ENCODE measurements at places on chromosomes 12 and 14. TPM values are rescaled to one million over a fixed set of nuclear protein-coding genes. Genes with fewer than 3 reads are reported as not detected.

DNA sequence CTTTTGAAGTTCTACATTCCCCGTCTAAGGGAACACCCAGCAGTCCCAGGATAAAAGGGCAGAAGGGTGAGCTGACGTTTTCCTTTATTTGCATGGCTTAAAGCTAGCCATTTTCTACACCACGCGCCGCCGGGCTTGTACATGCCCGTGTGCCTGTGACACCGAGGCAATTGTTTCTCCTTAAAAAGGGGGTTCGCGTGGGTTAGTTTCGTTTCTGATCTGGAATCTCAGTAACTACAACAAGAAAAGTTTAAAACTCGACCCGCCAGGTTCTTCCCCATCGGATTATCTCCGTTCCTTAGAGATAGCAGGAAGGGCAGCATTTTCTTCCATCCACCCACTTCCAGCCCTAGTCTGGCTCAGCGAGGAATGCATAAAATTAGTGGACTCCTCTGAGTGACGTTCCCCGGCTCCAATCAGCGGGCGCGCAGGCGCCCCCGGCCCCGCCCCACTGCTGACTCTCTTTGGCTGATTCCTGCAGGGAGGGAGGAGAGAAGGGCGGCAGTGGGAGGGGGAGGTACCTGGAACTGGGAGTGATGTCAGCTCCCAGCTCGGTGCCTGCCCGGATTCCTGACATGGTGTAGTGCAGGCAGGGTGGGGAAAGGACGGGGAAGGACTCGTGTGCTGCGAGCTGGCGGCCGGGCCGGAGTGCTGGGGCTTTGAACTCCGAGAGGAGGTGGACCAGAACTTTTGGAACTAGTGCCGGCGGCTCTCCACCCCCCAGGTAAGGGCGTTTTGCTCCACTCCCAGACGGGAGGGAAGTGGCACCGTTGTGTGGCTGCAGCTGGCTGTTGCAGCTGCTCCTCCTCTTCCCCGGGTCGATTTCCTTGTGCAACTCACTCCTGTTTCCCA lies at the start of gene PPFIBP1:
Gene PPFIBP1 (plus strand): TSS at position 565 of the 852 bp plus-strand sequence. CDS start 109,191 bp downstream, outside the sequence.
- H3K4me3 ChIP-seq, result peak within 1 kb of the TSS; percentile 54
- H3K36me3 ChIP-seq, result no peaks in the 10 kb centered on the region
- DNase-seq, result peak; percentile 99
- H3K27ac ChIP-seq, result peak within 1 kb of the TSS; percentile 98

DNA sequence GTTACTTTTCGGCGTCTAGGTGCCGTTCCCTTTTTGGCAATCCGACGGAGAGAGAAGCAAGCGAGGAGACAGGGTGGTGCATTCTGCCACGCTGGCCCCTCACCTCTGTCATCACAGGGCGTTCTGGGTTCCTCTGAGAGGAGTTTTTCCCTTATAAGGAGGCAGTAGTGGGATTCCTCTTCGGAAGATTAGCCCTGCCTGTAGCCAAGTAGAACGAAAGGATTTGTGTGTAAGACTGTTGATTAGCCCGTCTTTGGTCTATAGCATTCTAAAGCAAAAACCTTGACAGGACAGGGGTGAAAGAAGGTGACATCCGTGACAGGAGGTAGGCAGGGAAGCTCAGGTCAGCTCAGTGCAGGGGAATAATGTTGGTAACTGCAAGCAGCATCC lies 9.1 kb upstream of the NEMF start:
- H3K27ac ChIP-seq, result peak overlapping the region; percentile 99
- no peaks in the 10 kb centered on the region for H3K4me1 ChIP-seq
- peak; percentile 73 for DNase-seq
- H3K4me3 ChIP-seq, result peak overlapping the region; percentile 64
- no peaks in the 10 kb centered on the region for H3K27me3 ChIP-seq
- no peaks in the 10 kb centered on the region for H3K36me3 ChIP-seq

DNA sequence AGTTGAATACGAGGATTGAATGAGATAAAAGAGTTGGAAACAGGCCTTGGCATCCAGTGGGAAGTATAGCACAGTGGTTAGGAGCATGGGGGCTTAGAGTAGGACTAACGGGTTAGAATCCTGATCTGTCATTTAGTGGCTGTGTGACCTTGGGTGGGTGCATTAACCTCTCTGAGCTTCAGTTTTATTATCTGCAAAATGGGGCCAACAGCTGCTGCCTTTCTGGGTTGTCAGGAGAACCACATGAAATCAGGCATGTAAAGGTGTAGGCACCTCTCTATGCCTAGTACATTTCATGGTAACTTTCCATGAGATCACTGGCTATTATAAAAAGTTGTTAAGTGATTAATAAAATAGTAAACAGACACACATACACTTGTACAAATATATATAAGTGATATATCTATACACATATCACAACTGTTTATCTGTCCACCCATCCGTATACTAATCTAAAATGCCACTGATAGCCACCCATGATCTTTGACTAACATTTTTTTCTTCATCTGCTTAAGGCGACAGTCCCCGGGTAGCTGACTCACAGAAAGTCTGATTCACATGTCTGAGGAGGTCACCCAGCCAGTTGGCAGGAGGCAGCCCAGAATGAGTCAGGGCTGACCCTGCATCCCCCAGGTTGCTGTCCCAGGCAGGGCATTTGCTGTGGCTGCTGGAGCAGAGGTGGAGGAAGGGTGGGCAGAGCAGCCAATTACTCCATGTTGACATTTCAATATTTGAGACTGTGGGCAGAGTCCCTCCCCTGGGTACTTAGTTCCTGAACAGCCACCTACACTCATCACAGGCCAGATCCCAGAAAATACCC lies 125.6 kb upstream of the NOS1 start:
- H3K27ac ChIP-seq, result no peak overlapping the region
- H3K27me3 ChIP-seq, result no peaks in the 10 kb centered on the region
- H3K36me3 ChIP-seq, result no peaks in the 10 kb centered on the region
- no peak for DNase-seq
- no peaks in the 10 kb centered on the region for H3K4me1 ChIP-seq

DNA sequence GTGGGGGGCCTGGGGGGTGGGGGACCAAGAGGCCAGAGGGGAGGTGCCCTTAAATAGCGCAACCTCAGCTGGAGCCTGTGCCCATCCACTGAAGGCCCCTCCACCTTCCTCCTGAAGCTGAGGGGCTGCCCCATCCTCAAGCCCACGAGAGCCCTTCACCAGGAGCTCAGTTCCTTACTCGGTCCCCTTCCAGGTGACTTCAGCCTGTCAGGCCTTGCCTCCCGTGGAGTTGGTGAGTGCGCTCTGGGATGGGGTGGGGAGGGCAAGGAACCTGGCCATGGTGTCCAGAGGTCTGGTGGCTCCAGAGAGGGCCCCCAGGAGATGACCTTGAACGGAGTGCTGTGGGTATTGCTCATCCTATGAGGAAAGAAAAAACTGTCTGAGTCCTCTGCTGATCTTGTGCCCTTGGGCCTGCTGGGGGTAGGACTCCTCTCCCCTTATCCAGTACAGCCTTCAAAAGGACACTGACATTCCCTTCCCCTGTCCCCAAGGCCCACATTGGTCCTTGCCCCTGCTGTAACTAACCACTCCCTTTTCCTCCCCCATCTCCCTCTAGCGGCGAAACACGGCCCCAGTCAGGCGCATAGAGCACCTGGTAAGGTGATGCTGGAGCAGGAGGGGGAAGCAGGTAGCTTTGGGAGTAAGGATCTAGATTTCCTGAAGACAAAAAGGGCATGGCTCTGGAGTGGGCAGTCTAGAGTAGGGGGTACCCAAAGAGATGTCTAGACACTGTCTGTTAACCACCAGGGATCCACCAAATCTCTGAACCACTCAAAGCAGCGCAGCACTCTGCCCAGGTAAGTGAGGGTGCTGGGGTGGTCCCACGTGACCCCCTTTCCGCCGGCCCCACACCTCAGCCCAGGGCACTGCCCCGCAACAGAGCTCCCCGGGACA lies 3.6 kb downstream of the TNS2 start:
- H3K4me1 ChIP-seq, result peaks cover 69% of the 10 kb centered on the region
- H3K27me3 ChIP-seq, result no peaks in the 10 kb centered on the region
- DNase-seq, result peak; percentile 66
- H3K27ac ChIP-seq, result peak overlapping the region; percentile 90

- no peaks in the 10 kb centered on the region for H3K4me1 ChIP-seq
- no peaks in the 10 kb centered on the region for H3K27me3 ChIP-seq
- no peak overlapping the region for H3K27ac ChIP-seq
- H3K36me3 ChIP-seq, result no peaks in the 10 kb centered on the region
Measured at GRCh38 chr12:22935090-22935489, 310.1 kb downstream of the ETNK1 start.

DNA sequence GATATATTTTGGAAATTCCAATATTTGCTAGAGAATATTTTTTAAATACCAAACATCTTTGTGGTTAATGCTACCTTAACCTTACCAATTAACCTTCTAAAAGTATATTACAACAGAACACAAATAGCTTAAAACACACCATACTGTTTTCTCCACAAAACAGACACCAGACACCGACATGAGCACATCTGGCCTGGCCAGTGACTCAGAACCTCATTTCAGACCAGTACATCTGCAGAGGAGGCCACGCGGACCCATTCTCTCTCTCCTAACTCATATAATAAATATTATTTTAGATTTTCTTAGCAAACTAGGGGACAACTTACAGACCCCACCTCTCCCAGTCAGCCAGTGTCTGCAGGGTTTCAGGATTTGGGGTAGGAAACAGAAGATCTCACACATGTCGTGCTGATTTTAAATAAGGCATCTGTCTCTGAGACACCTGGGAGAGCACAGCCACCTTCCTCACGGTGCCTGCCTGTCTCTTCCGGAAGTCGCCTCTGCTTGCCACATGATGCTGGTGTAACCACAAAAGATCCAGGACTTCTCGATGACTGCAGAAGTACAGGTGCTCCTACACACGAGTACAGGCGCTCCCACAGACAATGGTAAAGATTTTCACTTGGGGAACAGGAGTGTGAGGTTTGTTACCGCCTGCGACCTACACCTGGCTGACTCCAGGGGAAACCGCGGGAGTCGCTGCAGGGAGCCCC lies 9.7 kb upstream of the ANKLE2 start:
- H3K27ac ChIP-seq, result no peak overlapping the region
- DNase-seq, result no peak
- no peak overlapping the region for H3K4me3 ChIP-seq
- no peaks in the 10 kb centered on the region for H3K4me1 ChIP-seq
- H3K27me3 ChIP-seq, result no peaks in the 10 kb centered on the region

- no peak overlapping the region for H3K4me3 ChIP-seq
- H3K36me3 ChIP-seq, result no peaks in the 10 kb centered on the region
- peaks cover 34% of the 10 kb centered on the region for H3K4me1 ChIP-seq
Measured at GRCh38 chr14:88044776-88045446, 40.0 kb downstream of the GPR65 start.

GRCh38 chr14:59321626-59321949 lies 133.1 kb downstream of the DAAM1 start:
- H3K27ac ChIP-seq, result peak overlapping the region; percentile 51
- peaks cover 28% of the 10 kb centered on the region for H3K4me1 ChIP-seq
- H3K4me3 ChIP-seq, result no peak overlapping the region
- peaks cover 7% of the 10 kb centered on the region for H3K36me3 ChIP-seq
- DNase-seq, result no peak

DNA sequence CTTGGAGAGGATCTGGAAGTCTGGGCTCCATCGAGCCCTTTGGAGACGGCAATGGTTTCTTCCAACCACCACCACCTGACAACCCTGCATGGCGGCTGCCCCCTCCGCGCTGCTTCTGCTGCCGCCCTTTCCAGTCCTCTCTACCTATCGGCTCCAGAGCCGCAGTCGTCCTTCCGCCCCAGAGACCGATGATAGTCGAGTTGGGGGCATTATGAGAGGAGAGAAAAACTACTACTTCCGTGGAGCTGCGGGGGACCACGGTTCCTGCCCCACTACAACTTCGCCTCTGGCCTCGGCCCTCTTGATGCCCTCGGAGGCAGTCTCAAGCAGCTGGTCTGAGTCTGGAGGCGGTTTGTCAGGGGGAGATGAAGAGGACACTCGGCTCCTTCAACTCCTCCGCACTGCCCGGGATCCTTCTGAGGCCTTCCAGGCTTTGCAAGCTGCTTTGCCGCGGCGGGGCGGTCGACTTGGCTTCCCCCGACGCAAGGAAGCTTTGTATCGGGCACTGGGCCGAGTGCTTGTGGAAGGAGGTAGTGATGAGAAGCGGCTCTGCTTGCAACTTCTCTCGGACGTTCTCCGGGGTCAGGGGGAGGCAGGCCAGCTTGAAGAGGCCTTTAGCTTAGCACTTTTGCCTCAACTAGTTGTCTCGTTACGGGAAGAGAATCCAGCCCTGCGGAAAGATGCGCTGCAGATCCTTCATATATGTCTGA lies 499 bp downstream of the TOGARAM1 start:
- no peaks in the 10 kb centered on the region for H3K36me3 ChIP-seq
- peak overlapping the region; percentile 85 for H3K27ac ChIP-seq
- no peaks in the 10 kb centered on the region for H3K27me3 ChIP-seq
- peak overlapping the region; percentile 99 for H3K4me3 ChIP-seq
- H3K4me1 ChIP-seq, result peaks cover 5% of the 10 kb centered on the region

DNA sequence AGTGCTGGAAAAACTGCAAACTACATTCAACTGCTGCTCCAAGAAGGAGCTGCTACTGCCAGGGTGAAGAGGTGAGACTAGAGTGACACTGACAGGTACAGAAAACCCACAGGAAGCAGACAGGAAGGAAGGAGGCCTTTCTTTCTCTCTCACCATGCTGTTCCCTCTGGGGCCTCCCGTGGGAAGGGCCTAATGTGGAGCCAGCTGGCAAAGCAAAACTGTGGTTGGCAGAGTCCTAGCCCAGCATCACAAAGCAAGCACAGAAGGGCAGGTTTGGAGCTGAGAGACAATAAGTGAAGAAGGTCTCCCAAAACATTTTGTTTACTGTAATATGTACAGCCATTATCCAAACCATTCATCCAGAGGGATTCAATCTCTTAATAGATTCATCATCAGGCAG lies 122.5 kb upstream of the MAX start:
- no peaks in the 10 kb centered on the region for H3K4me1 ChIP-seq
- no peaks in the 10 kb centered on the region for H3K36me3 ChIP-seq
- DNase-seq, result no peak
- no peak overlapping the region for H3K27ac ChIP-seq
- no peaks in the 10 kb centered on the region for H3K27me3 ChIP-seq
- no peak overlapping the region for H3K4me3 ChIP-seq

- no peak for DNase-seq
- no peaks in the 10 kb centered on the region for H3K27me3 ChIP-seq
- H3K4me3 ChIP-seq, result no peak overlapping the region
- H3K4me1 ChIP-seq, result no peaks in the 10 kb centered on the region
Measured at GRCh38 chr14:98731286-98731685, 540.7 kb downstream of the BCL11B start.

DNA sequence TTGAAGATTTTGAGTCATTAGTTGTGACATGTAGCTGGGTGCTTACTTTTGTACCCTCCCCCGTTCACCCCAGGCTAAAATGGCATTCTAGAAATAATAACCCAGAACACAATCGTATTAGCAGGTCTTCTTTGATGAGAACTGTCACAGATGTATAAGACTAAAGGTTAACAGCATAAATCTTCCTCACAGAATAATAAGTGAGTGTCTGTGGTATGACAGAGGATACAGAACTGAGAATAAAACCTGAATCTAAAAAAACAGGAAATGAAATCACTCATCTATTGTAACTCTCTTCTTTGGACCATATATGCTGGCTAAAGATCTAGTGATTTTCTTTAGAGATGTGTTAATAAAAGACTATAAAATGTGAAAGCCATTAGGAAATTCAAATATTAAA lies 746.6 kb downstream of the LRFN5 start:
- H3K4me3 ChIP-seq, result no peak overlapping the region
- no peak overlapping the region for H3K27ac ChIP-seq
- H3K36me3 ChIP-seq, result no peaks in the 10 kb centered on the region
- no peak for DNase-seq

The FAM234B gene
- 1.7 TPM for polyA plus RNA-seq

The SLC38A4 gene
- polyA plus RNA-seq, result 92.0 TPM

The NELL2 gene
- not detected for polyA plus RNA-seq

The EFS gene
- 0.69 TPM for polyA plus RNA-seq

The R3HDM2 gene
- 19.0 TPM for polyA plus RNA-seq

The TRPV4 gene
- polyA plus RNA-seq, result 4.9 TPM

The SLC6A15 gene
- not detected for polyA plus RNA-seq

The PMCH gene
- not detected for polyA plus RNA-seq

The EID3 gene
- polyA plus RNA-seq, result 0.46 TPM

The CCDC177 gene
- polyA plus RNA-seq, result not detected

The TAS2R13 gene
- polyA plus RNA-seq, result 0.10 TPM

The ERP27 gene
- 0.43 TPM for polyA plus RNA-seq

The SLC17A8 gene
- 0.20 TPM for polyA plus RNA-seq
